Cortex of kidney (tissue), 1 donor: ENCODE measurements at places on chromosomes 3 and 15.

GRCh38 chr3:123843668-123844067 lies 40.5 kb downstream of the MYLK start:
- DNase-seq: no peak

DNA sequence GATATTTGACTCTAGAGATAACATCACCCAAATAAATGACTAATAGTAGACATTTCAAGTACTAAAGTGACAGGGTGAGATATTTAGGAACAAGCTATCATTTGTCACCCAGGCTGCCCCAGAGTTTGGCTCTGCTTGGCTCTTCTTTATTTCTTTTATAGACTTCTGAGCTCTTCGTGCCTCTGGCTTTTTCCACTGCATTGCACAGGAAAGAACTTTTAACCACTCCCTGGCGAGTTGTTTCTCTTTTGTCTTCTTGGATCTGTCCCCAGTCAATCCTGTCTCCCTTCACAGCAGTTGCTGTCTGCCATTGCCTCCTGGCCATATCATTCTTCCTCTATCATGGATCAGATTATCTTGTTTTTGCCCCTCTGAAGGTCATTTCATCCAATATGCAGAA lies 339.2 kb upstream of the DCBLD2 start:
- DNase-seq: no peak

DNA sequence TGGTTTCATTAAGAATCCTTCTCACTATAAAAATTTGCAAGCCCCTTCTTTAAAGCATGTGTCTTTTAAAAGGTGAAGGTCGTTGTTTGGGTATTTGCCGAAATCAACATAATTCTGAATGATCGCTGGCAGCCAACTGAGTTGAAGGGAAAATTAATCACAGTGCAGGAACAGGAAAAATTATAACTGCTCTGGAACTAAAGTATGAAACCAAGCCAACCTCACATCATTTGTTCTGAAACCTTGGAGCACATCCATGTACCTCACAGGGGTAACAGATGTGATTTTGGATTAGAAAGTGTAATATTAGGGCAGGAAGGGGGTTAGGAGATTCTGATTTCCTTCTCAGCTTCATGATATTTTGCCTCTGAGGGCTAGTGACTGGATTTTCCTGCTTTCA lies 52.2 kb upstream of the PTX3 start:
- DNase-seq: no peak

DNA sequence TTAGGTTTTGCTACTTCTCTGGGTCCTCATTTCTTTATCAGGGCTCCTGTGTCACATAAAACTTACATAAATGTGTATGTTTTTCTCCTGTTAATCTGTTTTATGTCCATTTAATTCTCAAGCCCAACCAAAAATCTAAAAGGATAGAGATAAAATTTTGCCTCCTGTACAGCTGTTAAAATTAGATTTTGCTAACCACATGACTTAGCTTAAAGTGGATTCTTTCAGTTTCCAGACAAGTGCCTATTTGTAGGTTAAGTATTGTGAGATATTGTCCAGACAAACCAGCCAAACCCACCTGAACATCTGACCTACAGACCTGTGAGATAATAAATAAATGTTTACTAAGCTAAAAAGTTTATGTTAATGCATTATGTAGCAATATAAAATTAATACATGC lies 465.5 kb downstream of the SI start:
- no peak for DNase-seq

GRCh38 chr15:25668901-25669300 lies 194.2 kb downstream of the ATP10A start:
- no peak for DNase-seq

- no peak for DNase-seq
Measured at GRCh38 chr3:141686466-141687291, 51.4 kb upstream of the RNF7 start.

DNA sequence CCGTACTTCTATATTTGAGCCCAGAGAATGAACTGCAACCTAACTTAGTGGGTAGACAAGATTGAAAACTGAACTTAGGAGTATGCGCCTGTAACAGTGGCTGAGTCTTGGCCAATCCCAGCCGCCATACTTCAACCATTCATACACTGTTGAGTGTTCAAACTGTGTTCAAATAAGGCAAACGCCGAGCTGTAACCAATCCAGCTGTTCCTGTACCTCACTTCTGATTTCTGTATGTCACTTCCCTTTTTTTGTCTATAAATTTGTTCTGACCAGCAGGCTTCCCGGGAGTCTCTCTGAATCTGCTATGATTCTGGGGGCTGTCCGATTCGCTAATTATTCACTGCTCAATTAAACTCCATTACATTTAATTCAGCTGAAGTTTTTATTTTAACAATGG lies 58.6 kb upstream of the TPM1 start:
- no peak for DNase-seq

DNA sequence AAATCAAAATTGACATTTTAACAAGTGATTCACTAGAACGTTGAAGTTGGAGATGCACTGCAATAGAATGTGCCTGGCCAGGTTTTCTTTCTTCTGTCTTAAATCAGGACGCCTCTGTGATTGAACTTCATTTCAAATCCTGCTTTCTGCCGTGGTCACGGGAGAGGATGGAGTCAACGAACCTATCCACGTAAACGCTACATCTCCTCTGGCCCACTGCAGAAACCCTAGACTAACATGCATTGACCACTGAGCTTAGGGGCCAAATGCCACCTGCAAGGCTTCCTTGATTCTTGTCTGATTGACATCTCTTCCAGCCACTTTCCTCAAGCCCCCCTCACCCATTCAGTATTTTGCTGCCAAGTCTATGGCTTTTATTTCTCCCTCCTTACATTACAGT lies 6.3 kb upstream of the MECOM start:
- no peak for DNase-seq

DNA sequence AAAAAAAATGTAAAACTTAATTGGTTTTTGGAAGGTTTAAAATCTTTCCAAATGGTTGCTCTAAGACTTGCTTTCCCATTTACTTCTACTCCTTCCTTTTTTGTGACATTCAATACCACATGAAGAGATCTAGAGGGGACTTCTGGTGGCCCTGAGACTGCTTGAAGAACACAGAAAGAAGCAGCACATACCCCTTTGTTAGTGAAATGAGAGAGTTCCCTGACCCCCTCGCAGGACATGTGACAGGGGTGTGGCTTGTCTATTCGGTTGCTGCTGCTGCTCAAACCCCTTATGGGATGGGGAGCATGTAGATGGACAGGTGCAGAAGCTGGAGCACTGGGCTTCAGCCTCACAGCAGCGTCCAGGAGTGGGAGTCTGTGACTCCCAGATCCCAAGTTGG lies 71.0 kb downstream of the ZMAT3 start:
- no peak for DNase-seq

- DNase-seq: no peak
Measured at GRCh38 chr3:121165397-121165837, 257.4 kb downstream of the STXBP5L start.

DNA sequence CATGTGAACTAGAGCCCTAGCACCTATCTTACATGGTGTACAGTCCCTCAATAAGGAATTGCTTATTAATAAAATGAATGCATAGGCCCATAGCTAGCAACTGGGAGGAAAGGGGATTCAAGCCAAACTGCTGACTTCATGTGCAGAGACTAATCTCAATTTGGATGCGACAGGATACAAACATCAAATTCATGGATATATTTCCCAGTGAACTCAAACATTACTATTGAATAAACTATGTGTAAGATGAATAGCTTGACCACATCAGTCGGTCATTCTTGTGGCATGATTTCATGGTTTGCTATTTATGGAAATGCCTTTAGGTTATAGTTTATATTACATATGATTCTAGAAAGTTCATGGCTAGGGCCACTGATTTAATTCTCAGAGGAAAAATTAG lies 268.6 kb upstream of the SLITRK3 start:
- DNase-seq: no peak

GRCh38 chr15:80545078-80545477 lies 140.9 kb downstream of the ARNT2 start:
- DNase-seq: no peak

DNA sequence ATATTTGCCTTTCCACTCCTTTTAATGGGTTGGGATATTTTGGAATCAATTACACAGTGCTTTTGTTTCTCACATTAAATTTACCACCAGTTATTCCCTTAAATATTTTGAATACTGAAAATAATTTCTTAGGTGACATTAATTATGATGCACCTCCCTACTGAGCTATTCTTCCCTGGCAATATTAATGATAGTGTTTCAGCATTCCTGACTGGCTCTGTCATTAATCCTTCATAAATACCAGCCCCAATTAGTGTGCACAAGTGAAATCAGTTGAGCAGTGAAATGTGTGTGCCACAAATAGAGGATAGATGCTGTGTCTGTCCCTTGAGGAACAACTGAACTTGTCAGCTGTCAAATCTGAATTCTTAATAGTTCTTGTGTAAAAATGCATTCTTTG lies 304.0 kb downstream of the CACNA2D3 start:
- DNase-seq: no peak

DNA sequence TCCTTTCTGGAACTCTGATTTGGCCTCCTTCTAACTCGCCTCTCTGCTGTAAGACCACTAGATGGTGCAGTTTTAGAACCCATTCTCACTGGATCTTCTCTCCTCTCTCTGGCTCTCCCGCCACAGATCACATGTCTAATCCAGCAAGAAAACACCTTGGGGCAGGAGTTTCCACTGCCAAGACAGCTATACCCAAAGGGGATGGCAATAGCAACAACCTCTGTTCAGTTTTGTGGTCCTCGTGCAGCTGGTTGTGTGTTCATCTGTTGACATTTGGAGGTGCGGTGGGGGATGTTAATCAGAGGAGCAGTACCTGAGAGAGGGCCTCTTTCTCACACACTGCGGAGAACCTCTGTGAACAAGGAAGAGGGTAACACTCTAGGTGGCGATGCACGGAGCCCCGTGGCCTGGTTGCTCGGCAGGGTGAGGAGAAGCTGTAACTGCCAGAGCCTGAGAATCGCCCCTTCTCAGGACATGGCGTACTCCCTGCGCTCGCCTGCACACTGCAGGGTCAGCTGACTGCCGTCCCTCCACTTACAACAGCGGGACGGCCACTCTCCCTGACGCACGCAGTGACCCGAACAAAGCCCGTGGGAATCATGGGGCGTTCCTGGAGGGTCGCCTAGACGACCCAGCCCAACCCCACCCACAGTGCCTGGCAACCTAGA lies at the start of gene TEX55:
Gene TEX55, plus strand, starts transcription at position 666 of the 668 bp plus-strand sequence. CDS start 25 bp downstream, outside the sequence.
- no peak for DNase-seq

DNA sequence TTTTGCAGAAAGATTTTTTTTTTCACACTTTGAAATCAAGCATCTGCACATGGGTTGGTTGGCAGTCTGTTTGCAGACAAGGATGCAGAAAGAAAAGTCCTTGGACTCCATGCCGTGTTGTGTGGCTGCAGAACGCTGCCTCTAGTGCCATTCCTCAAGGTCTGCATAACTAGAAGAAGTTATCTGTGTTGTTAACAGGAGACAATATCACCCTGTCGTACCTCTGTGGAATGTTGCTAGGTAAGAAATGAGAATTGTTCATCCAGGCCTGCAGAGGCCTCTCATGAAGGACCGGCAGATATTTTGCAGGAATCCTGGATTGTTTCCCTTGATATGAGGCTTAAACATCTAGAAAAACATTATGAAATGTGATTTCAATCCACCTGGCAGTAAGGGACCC lies 58.5 kb upstream of the PPARG start:
- no peak for DNase-seq

DNA sequence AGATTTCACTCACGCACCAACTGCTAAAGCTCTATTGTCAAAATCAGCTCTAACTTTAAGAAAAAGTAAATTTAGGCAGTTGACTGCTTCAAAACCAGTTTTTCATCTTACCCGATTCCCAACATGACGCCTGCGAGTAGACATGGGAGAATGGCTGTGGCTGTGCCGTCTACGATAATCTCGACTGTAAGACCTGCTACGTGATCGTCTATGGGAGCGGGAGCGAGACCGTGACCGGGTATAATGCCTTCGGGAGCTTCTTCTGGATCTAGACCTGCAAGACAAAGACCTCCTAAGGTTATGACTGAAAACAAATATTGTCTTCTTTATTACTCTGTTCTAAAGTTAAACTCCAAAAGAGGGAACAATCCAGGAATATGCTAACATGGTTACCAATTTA lies 12.5 kb downstream of the TRA2B start:
- no peak for DNase-seq

GRCh38 chr3:71680603-71681002 lies 44.6 kb downstream of the EIF4E3 start:
- no peak for DNase-seq

GRCh38 chr3:158520433-158520832 lies 50.6 kb upstream of the MLF1 start:
- DNase-seq: no peak

- DNase-seq: no peak
Measured at GRCh38 chr3:173870976-173871375, 473.4 kb downstream of the NLGN1 start.

- no peak for DNase-seq
Measured at GRCh38 chr3:64354956-64355355, 129.7 kb upstream of the PRICKLE2 start.

GRCh38 chr3:54967731-54968161 lies 39.9 kb upstream of the LRTM1 start:
- no peak for DNase-seq

GRCh38 chr3:115547207-115547606 lies 76.1 kb upstream of the GAP43 start:
- DNase-seq: no peak

DNA sequence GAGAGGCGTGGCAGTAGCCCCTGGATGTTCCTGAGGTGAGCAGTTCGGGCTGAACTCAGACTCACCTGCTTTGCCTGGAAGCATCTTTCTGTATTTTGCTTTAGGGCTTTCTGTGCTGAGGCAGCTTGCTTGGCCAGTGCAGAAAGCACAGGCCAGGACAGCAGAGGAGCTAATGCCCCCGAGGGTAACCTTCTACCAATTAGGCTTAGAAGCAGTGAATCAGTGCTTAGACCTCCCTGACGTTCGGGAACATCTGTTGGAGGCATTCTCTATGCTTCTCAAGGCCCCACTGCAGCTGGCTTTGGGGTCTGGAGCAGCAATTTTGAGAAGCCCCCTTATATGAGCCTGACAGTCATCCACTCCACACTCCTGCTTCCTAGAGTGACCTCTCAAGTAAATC lies 350.7 kb upstream of the PROK2 start:
- DNase-seq: no peak

GRCh38 chr3:160486459-160486869 lies 36.9 kb upstream of the TRIM59 start:
- no peak for DNase-seq

DNA sequence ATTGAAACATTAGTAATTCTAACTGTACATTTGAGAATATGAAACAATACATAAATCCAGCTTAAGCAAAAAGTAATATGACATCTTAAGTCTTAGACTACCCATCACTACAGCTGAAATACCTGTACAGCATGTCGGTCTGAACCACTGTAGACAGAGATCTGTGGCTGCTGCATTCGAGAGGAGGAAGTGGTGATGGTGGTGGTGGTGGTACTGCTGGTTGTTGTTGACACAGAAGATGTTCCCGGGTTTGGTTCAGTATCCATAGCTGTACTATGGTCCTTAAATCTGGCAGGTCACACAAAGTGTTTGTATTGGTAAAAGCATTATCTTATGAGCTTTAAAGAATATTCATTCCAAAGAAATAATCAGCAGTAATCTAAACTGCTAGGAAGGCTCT lies 2.9 kb downstream of the PHC3 start:
- no peak for DNase-seq
